ENCODE measurements at places on chromosomes 2 and 18.

- DNase-seq: no peak
These were observed 2.1 kb downstream of the METTL8 start for GRCh38 chr2:171431677-171432167.

GRCh38 chr2:100427627-100428258 lies 10.3 kb upstream of the CHST10 start:
- DNase-seq: peak; percentile 50

- DNase-seq: no peak
These were observed 36.2 kb upstream of the TMEFF2 start for GRCh38 chr2:192230889-192231453.

DNA sequence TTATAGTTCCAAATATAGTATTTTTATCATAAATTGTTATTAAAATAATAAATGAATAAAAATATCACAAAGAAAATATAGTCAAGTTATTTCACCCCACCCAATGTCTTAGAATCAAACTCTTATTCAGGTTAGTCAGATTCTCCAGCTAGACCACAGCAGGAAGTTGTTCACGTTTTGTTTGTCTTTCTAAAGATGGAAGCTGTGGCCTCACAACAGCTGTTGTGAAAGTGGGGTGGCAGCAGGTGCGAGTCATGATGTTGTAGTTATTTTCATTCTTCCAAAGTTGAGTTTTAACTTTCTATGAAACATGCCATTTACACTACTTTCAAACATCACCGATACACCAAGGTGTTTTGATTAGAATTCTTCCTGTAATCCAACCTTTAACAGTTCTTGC lies 272.9 kb downstream of the SLC8A1 start:
- DNase-seq: no peak

- DNase-seq: no peak
These were observed 26.3 kb downstream of the DHRS9 start for GRCh38 chr2:169095621-169096105.

GRCh38 chr2:191926671-191927070 lies 79.8 kb upstream of the CAVIN2 start:
- no peak for DNase-seq

DNA sequence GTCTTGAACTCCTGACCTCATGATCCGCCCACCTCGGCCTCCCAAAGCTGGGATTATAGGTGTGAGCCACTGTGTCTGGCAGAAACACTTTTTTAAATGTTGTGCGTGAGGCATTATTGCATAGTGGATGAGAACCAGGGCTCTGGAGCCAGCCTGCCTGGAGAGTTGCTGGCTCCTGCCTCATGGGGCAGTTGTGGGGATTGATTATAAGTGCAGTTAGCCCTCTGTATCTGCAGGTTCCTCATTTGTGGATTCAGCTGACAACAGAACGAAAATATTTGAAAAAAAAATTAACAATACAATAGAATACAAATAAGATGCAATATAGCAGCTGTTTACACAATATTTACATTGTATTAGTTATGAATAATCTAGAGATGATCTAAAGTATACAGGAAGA lies 129.4 kb upstream of the EML6 start:
- no peak for DNase-seq

DNA sequence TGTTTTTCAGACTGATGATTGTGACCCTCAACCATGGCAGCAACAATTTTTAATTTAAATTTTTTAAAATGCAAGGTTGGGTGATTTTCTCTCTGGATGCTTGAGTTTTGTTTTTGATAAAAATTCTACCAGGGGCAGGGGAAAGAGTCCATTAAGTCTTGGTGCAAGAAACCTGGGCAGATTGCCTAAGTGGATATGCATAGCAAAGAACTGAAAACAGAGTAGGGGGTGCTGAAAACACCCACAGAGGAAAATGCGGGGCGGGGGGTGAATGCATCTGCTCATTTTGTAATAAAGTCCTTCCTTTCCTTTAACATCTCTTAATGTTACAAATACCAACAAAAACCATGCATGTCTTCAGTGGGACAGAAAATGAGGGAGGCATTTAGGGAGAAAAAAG lies 138.0 kb downstream of the NEDD4L start:
- no peak for DNase-seq

GRCh38 chr2:168432565-168433186 lies 23.4 kb upstream of the CERS6 start:
- DNase-seq: peak; percentile 45
